Stimulated activated CD8-positive, alpha-beta memory T cell treated with anti-CD3 and anti-CD28 coated beads, Interleukin-2, amount 100 ng/mL, for 1 hour (primary cell): ENCODE measurements at places on chromosomes 6 and 20.

DNA sequence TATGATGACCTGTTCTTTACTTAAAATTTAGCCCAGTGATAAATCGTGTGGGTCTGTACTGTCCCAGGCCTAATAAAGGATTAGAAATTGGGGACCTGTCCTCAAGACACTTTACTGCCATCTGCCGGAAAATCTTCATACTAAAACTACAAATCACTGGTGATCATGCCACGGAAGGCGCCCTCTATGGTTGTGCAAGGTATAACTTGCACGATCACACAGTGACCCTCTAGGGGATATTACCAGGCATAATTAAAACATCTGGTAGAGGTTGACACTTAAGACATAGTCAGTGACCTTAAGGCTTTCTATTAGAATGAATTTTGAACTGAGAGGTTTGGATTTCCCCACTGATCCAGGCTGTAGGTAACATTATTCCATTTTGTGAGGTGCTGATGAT is 172.6 kb downstream of the BMP2 start:
- no peak for DNase-seq

- no peak for DNase-seq
Observed at GRCh38 chr6:42963855-42964605, 3.5 kb downstream of the GNMT start.

- no peak for DNase-seq
Observed at GRCh38 chr6:109172101-109172746, 76.9 kb downstream of the CEP57L1 start.

DNA sequence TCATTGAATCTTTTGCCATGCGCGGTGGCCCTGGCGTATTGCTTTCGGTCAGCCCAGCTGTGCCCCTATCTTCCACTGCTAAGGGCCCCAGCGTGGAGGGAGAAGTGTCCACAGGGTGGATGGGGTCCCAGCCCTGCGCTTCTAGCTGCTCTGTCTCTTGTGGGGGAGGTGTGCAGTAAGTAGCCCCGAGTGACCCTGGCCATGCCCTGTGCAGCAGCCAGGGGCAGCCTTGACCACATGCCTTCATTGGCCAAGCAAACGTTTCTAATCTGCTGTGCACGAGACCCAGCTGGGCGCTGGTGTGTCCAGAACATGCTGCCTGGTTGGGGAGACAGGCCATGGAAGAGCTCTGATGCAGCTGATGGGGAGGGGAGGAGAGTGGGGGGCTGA is 13.6 kb downstream of the TMEM181 start:
- DNase-seq, result no peak

- no peak for DNase-seq
Observed at GRCh38 chr20:16621435-16622141, 48.3 kb upstream of the KIF16B start.

DNA sequence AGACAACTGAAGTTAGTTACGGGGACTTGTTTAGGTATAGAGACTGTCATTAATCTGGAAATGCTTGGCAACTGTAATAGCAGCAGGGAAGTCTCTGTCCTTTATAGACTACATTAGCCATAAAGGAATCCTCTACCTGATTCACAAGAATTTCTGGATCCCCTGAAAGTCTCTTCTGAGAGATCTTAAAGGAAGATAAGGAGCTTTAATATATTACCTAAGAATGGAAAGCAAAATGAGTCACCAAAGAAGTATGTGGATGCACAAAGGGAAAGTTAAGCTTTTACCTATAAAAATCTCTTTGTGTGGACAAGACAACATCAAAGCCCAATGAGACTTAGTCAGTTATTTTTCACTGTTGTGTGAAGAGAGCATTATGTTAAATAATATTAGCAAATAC is 92.2 kb upstream of the RSPO3 start:
- DNase-seq, result no peak

- DNase-seq, result no peak
Observed at GRCh38 chr6:13308332-13308731, 20.0 kb downstream of the TBC1D7 start.

DNA sequence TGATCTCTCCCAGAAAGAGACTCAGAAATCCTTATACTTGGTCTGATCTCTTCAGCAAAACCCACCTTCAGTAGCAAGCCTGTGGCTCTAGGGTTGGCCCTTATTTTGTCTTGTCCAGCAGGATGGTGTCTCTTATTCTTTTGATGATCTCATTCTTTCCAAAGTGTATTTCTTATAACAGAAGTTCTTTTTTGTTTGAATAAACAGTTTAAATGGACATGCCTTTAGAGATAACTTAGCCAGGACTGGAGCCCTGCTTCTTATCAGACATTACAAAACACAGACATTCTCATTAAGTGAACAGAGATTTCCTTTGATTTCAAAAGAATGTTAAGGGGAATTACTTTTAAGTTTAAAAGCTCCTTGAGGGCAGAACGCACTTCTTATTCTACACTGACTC is 31.7 kb downstream of the KCNS1 start:
- no peak for DNase-seq

DNA sequence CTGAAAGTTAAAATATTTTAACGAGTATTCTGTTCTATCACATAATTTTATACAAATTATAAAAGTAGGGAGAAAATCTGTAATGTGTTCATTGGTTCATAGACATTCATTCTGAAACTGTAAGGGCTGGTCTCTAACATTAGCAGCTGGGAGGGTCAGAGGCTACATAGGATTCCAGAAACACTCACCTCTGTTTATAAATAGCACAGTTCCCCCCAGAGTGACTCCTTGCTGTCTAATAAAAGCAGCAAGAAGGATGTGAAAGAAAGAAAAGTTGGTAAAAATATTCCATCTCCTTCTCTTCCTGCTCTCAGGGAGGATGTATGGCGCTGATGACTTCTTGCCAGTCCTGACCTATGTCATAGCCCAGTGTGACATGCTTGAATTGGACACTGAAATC is 25.3 kb upstream of the NAA20 start:
- DNase-seq, result no peak

DNA sequence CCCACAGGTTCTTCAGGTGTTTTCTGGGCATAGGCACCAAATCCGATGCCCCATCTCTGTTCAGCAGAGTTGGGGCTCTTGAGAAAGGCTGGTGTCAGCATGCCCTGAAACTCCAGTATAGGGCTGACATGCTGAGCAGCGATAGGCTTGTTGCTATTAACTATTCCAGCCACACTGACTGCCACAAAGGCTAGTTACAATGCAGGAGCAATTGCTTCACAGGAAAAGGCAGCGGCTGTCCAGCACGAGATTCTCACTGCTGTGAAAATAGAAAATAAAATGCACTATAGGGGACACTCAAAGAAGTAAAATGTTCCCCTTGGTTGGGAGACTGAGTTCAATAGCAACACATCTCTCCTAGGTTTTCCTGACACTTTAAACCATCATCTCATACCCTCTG is 112.4 kb downstream of the BFSP1 start:
- no peak for DNase-seq

DNA sequence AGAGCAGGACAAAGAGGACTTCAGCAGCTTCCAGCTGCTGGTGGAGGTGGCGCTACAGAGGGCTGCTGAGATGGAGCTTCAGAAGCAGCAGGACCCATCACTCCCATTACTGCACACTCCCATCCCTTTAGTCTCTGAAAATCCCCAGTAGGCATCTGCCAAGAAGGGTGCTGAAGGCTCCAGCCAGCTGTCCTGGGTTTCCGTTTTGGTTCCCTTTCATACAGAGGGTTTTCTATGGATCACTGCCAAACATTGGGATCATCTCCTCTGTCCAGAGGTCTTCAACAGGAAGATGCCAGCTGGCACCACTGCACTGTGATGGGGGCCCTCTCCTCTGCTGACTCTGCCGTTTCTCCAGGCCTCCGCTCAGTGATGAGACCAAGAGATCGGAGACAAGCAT is 14.3 kb upstream of the RAB5IF start:
- DNase-seq, result no peak
